EH (cell line): ENCODE measurements at places on chromosomes 2 and 18.
A peak's percentile ranks its signal among the peaks of the same experiment; 100 is the strongest.

GRCh38 chr18:434410-434809 lies 66.1 kb downstream of the COLEC12 start:
- DNase-seq: peak; percentile 38

- DNase-seq: peak; percentile 82
Observed at GRCh38 chr18:74840492-74841167, 243.0 kb downstream of the ZNF407 start.

DNA sequence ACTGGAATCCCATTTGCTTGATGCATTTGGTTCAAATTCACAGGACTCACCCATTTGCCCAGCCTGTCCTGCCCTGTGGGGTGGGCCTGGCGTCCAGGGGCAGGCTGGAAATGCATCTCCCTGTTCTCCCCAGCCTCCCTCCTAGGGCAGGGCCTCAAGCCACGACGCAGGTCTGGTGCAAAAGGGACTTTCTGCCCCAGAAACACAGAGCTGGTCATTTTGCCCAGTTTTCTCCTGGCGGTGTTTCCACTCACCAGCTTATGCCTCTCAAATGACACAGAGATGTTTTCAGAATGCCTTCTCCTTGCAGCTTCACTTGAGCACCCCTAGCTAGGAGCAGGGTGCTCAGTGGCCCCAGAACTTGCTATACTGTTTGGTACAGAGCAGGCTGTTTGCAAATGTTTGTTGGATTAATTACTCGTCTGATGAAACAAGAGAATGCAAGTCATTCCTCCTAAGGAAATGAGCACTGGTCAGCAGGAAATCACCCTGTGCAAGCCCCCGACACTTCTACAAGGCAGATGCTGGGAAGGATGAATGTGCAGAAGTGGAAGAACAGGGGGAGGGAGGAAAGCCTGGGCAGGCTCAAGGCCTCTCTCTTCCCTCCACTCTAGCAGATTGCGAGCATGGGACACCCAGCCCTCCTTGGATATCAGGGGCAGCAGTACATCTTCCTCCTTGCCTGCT lies 164.3 kb upstream of the APCDD1 start:
- peak; percentile 79 for DNase-seq

- no peak for DNase-seq
Observed at GRCh38 chr2:102657770-102658169, 38.4 kb downstream of the SLC9A2 start.

GRCh38 chr2:74593826-74594772 lies 39.6 kb downstream of the DOK1 start:
- DNase-seq: no peak

GRCh38 chr2:202910698-202911097 lies 775 bp downstream of the WDR12 start:
- no peak for DNase-seq

- DNase-seq: peak; percentile 25
Observed at GRCh38 chr2:170928036-170928823, 823 bp upstream of the GORASP2 start.

DNA sequence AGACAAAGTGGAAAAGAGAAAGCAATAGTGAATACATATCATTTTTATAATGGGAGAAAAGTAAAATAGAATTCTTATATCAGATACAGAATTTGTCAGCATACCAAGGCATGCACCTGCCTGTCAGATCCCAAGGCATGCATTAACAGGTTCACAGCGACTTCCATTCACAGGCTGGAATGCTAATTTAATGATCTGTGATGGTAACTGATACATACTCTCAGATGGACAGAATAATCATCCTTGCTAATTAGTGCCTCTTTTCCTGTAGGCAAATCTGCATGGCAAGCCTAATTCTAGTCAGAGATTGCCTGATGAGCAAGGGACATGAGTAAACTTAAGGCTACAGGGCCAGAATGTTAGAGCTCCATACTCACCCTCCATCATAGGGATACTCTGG lies 76.1 kb downstream of the PRKRA start:
- no peak for DNase-seq

GRCh38 chr2:128260239-128261138 lies 58.2 kb downstream of the HS6ST1 start:
- peak; percentile 89 for DNase-seq

- no peak for DNase-seq
Observed at GRCh38 chr2:104385743-104386142, 468.2 kb upstream of the POU3F3 start.
